T47D (cell line): ENCODE measurements at places on chromosomes 7 and 10.

DNA sequence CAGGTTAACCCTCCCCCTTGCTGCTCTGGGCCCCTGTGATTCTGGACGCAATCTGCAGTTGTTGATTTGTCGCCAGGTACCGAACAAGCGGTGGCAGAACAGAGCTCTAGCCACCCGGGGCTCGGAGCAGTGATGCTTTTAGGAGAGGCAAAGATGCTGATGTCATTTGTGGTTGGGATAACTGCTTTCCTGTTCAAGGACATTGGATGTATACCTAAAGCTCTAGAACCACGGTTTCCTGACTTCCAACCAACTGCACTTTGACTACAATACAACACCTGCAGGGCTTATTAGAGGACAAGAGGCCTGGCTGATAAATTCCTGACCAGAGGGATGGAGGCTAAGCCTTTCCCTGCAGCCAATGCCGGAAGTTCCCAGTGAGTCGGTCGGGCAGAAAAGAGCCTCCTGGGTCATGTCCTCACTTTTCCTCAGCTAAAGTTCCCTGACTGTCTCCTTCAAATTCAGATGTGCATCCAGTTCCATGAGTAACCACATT is 6.5 kb upstream of the RBM20 start:
- no peak for DNase-seq

GRCh38 chr10:126065751-126066377 is 169.5 kb downstream of the FANK1 start:
- no peak for DNase-seq

DNA sequence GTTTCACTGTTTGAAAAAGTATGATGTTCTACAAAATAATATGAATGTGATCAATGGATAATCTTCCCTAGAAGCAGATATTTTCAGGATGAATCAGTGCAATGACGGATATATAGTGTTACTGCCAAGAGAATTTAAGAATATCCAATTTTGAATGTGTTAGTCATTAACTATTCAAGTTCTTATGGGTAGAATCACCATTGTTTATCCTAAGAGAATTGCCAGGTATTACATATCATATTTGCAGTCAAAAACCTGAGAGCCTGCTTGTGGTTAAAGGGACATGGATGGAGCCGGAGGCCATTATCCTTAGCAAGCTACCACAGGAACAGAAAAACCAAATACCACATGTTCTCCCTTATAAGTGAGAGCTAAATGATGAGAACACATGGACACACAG is 26.9 kb downstream of the AHR start:
- DNase-seq, result no peak

DNA sequence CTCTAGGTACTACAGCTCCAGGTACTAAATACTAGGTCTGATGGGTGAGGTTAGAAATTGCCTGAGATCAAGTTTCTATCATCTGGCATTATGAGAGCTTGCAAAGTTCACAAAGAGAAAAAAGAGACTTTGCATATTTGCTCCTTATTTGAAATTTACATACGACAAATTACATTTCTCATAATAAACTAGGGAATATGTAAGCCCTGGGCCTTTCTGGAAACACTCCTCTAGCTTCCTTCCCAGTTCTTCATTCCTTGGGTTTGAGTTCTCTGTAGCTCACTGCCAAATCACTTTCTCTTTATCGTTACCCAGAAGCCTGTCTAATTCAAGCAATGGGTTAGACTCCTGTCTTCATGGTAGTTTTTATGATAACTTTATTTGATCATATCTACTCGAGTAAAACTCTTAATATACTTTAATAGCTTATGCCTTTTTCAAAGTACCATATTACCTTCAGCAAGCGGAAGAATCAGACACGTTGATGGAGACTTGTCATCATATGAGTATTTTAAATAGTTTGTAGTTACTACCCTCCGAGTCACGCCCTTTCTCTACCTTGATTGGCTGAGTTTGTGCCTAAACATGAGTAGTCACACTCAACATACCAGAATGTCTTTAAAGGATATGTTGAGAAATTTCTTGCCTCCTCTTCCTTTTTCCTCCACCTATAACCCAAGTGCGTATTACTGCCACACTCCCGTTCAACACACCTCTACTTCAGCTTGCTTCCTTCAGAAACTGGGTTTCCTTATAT is 150.5 kb downstream of the DKK1 start:
- DNase-seq, result no peak

DNA sequence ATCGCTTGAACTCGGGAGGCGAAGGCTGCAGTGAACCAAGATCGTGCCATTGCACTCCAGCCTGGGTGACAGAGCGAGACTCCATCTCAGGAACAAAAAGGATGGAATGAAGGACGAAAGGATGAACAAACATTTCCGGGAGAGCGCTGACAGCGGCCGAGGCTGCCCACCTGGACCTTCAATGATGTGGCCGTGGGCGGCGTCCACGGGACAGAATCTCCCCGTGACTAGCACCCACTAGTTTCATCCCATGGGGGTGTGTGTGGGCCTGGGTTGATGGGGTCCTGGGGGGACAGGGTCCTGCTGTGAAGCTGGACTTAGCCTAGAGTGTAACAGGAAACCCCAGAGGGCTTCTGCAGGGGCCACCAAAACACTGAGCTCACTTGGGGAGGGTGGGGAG is 32.8 kb downstream of the MICALL2 start:
- DNase-seq, result no peak
